Stimulated activated CD4-positive, alpha-beta T cell treated with anti-CD3 and anti-CD28 coated beads, Interleukin-1b, Interleukin-23, amount 100 ng/mL, for 4 hours (primary cell): ENCODE measurements at places on chromosomes 2 and 18.

DNA sequence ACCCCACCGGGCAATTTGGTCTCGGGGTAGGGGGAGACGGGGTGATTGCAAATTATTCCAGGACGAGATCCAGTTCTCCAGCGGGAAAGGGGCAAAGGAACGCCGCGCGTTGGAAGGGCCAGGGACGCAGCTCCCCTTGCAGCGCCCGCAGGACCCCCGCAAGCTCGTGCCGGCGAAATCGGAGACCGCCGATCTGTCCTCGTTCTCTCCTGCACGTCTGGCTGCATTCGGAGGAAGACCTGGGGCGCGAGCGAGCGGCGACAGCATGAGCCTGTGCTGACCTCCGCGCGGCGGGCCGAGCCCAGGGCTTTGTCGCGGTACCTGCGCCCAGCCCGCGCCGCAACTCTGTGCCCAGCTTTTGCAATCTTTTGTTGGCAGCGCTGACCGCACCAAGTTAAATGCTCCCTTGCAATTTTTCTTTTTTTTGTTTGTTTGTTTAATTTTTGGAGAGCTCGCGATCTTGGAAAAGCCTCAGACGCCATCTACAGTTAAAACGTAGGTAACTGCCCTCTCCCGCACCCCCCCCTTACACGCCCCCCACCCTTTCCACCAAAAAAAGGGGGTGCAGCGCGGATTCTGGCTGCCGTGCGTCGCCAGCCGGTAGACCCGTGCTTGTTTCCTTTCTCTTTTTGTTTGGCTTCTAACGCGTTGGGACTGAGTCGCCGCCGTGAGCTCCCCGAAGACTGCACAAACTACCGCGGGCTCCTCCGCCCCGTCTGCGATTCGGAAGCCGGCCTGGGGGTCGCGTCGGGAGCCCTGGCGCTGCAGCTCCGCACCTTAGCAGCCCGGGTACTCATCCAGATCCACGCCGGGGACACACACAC, 667 bp downstream of the TRIB2 start:
- peak; percentile 41 for DNase-seq

GRCh38 chr2:168614172-168615018, 158.3 kb downstream of the CERS6 start:
- no peak for DNase-seq

DNA sequence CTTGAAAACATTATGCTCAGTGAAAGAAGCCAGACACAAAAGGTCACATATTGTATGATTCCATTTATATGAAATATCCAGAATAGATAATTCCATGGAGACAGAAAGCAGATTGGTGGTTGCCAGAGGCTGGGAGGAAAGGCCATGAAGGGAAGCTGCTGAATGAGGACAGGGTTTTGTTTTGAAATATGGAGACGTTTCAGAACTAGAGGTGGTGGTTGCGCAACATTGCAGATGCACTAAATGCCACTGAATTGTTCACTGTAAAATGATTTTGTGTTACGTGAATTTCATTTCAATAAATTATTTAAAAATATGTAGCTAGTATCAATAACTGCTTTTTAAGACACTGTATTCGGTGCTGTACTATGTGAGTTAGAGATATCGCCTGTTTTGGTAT, 101.7 kb upstream of the ZNF236 start:
- DNase-seq = no peak

GRCh38 chr18:79372461-79372860, 23.3 kb upstream of the NFATC1 start:
- no peak for DNase-seq

GRCh38 chr2:150607390-150607811, 119.9 kb upstream of the RND3 start:
- DNase-seq = no peak

- DNase-seq = no peak
Observed at GRCh38 chr18:49597157-49597931, 35.5 kb downstream of the LIPG start.

DNA sequence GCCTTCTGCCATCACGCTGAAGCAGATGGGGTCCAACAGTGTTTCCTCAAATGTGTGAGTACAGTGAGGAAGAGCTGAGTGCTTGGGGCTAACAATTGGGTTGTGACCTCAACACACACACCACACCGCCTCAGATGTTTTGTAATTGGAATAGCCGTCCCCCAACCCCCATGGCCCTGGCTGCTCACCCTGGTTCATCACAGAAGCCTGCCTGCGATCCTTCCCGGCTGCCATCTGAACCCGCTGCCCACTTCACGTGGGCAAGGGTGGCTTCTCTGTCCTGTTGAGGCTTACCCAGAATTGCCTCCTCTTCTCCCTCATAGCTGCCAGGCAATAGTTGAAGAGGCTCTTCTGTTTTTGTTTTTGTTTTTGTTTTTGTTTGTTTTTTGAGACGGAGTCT, 44.1 kb downstream of the TGOLN2 start:
- DNase-seq = no peak

DNA sequence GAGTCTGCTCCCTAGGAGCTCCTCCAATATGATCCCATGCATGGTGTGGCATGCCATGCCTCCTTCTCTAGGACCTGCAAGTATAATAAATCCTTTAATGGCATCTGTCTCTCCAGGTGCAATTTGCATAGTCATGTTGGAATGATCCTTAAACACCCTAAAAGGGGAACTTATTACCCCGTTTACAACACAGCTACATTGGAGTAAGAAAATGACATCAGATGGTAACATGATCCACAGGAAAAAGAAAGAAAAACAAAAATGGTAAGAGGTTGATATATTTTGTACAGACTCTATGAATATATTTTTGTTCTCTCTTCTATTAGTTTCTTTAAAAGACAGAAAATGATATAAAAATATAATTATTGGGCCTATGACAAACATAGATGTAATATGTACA, 79.0 kb downstream of the CRACDL start:
- no peak for DNase-seq

GRCh38 chr2:223047260-223047761, 4.7 kb upstream of the KCNE4 start:
- no peak for DNase-seq

GRCh38 chr2:128086244-128086643, 4.8 kb upstream of the UGGT1 start:
- DNase-seq = no peak

- no peak for DNase-seq
Observed at GRCh38 chr2:195649629-195650190, 7.3 kb upstream of the SLC39A10 start.

DNA sequence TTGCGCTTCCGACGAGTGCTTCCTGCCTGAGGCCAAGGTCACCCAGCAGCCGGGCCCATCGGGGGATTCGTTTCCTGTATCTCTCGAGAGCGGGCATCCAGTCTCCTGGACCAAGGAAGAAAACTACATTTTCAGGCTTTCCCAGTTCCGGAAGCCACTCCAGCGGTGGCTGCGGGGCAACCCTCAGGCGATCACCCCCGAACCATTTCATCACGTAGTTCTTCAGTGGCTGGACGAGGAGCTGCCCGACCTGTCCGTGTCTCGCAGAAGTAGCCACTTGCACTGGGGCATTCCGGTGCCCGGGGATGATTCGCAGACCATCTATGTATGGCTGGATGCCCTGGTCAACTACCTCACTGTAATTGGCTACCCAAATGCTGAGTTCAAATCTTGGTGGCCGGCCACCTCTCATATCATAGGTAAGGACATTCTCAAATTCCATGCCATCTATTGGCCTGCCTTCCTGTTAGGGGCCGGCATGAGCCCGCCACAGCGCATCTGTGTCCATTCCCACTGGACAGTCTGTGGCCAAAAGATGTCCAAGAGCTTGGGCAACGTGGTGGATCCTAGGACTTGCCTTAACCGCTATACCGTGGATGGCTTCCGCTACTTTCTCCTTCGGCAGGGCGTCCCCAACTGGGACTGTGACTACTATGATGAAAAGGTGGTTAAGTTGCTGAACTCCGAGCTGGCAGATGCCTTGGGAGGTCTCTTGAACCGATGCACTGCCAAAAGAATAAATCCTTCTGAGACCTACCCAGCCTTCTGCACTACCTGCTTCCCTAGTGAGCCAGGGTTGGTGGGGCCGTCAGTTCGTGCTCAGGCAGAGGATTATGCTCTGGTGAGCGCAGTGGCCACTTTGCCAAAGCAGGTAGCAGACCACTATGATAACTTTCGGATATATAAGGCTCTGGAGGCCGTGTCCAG, 1.0 kb downstream of the MARS2 start:
- DNase-seq = no peak

DNA sequence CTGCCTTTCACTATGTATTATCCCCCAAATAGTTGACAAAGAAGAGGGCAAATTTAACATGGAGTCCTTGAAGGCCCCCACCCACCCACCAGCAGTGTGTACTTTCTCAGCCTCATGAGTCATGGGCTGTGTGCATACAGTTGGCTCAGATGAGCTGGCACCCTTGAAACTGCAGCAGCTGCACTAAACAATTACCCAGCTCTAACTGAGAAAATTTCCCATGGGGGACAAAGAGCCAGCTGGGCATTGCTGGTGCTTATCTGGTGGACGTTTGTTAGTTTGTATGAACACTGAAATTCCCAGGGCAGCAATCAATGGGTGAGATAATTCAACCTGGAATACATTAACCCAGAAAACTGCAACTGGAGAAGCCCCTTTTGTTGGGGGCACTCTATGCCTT, 131.7 kb downstream of the GCA start:
- DNase-seq = no peak

- no peak for DNase-seq
Observed at GRCh38 chr18:46213295-46213694, 109.1 kb downstream of the HAUS1 start.

DNA sequence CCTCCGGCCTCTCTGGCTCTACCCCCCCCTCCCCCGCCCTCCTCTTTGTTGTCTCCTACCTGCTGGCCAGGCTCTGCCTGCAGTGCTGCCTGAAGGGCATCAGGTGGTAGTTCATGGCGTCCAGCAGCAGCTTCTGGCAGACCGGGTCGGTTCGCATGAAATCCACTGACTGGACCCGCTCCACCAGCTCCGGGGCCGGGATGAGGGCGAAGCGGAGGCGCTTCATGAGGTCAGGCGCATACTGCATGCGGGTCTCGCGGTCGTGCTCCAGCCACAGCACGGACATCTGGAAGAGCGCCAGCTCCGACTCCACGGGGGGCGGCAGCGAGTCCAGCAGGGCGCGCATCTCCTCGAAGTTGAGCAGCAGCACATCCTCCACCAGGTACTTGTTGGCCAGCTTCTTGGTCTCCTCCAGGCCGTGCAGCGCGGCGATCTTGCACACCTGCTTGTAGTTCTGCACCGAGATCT, 3.2 kb downstream of the KLHL14 start:
- DNase-seq = no peak

GRCh38 chr18:24530630-24531111, 70.2 kb downstream of the HRH4 start:
- no peak for DNase-seq

DNA sequence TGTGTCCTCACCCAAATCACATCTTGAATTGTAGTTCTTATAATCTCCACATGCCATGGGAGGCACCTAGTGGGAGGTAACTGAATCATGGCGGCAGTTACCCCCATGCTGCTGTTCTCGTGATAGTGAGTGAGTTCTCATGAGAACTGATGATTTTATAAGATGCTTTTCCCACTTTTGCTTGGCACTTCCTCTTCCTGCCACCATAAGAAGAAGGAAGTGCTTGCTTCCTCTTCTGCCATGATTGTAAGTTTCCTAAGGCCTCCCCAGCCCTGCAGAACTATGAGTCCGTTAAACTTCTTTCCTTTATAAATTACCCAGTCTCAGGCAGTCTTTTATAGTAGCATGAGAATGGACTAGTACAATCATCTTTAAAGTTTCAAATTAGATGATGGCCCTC, 902.4 kb upstream of the PIK3C3 start:
- DNase-seq = no peak

GRCh38 chr2:144268036-144268678, 251.8 kb downstream of the ZEB2 start:
- no peak for DNase-seq

- peak; percentile 31 for DNase-seq
Observed at GRCh38 chr18:76875390-76876325, 53.3 kb downstream of the ZNF236 start.

DNA sequence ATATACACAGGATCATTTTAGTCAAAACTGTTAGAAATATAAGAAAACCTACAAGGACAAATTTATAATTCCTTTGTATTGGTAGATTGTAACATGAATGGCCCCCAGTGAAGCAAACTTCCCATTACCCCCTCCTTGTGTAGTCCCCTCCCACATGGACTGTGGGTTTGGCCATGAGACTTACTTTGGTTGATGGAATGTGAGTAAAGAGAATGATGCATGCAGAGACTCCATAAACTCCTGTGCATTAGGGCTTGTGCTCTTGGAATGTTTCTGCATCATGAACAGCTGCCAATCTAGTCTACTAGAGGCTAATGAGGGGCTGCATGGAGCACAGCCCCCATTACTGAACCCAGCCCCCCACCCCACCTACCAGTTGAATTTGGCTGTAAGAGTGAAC, 8.3 kb upstream of the TGFA start:
- DNase-seq = no peak

GRCh38 chr2:26033270-26033817, 540 bp upstream of the RAB10 start:
- no peak for DNase-seq

GRCh38 chr2:3025984-3026383, 351.6 kb downstream of the EIPR1 start:
- no peak for DNase-seq

DNA sequence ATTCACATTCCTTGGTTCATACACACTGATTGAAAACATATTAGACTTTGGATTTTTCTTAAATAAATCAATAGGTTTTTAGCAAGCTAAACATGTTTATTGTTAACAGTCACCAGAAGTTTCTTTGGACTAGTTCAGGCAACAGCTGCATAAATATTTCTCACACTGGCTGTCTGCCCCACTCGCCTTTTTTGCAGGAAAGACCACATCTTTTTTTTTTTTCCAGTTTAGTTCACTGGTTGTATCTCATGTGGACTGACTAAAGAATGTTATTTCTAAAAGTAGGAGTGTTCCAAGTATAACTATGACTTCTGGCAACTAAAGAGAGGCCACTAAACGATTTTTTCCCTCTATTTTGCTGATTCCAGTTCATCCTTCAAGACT, 31.1 kb downstream of the SLC40A1 start:
- DNase-seq = no peak

- DNase-seq = no peak
Observed at GRCh38 chr2:125169764-125170146, 1144.7 kb downstream of the CNTNAP5 start.

GRCh38 chr2:54475285-54475684, 19.2 kb downstream of the SPTBN1 start:
- DNase-seq = no peak

- DNase-seq = no peak
Observed at GRCh38 chr2:186919296-186919695, 70.3 kb upstream of the ZSWIM2 start.

- DNase-seq = no peak
Observed at GRCh38 chr18:26470011-26470637, 78.2 kb downstream of the KCTD1 start.

DNA sequence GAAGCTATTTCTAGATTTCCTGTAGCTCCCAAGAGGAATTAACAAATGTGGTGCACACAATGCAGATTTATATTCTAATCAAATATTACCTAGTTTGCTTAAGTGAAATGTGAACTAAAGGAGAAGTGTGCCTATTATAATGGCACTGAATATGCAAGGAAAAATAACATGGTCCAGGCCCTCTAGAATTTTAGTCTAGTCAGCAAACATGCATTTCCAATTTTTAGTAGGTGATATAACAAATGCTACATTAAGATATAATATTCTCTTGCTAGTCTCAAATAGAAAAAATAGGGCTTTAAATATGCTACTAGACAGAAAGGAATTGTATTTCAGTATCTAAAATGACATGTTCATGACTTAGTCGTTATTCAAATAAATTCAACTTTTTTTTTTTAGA, 689.5 kb downstream of the TMEM182 start:
- no peak for DNase-seq

- no peak for DNase-seq
Observed at GRCh38 chr2:167293943-167294775, 405.9 kb downstream of the XIRP2 start.

GRCh38 chr2:122244598-122245229, 489.3 kb downstream of the TSN start:
- no peak for DNase-seq
